T1000 (cell line): ENCODE measurements at places on chromosomes 3 and 15.

DNA sequence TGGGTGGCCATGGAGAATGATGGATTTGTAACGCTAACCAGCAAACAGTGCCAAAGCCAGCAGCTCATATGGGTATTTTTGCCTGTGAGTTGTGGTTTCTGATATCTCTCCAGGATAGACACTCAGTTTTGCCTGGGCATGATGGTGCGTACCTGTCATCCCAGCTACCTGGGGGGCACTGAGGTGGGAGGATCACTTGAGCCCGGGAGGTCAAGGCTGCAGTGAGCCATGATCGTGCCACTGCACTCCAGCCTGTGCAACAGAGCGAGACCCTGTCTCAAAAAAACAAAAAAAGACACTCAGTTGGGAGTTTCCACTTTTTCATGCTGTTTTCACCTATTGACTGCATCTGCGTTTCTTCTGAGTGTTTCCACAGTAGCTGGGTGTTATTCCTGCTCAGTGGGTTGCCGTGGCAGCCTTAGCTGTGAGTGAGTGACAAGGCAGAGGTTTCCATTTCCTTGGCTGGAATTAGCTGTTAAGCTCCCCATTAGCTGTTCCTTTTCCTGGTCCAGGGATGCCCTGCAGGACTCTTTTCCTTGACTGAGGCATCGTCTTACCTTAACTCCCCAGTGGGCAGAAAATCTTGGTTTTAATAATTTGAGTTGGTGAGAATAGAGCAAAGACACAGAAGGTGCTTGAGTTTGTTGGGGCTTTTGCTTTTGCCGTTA, 14.2 kb upstream of the RPP14 start:
- no peak for DNase-seq

DNA sequence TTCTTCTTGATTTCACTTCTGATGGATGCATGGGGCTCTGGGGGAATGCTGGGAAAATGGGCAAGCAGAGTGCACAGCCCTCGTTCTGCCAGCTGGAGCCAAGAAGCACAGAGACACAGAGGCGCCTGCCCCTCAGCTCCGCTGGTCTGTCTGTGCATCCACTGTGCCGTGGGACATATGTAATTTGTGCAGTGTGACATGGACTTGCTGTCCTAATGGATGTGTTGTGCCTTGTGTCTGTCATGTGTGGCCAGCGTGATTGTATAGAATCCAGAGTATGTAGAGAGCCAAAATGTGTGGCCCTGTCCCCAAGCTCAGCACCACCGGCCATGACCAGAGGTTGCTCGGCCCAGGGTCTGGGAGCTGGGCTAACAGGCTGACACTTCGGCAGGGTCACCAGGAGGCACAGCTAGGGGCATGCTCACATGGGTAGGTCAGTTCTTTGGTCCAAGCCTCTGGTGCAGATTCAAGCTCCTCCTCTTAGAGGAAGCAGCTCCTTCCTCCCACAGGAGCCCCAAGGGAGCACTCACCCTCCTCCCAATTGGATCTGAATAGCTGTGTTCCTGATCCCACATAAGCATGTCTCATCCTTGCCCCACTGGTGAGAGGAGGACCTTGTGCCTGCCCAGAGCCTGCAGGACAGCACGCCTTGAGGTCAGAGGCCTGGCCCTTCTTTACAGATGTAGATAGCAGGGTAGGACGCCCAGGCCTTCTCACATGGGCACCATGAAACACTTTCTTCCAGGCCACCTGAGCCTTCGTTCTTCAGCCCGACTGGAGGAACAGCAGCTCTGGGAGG, 100.8 kb upstream of the ABHD17C start:
- no peak for DNase-seq

DNA sequence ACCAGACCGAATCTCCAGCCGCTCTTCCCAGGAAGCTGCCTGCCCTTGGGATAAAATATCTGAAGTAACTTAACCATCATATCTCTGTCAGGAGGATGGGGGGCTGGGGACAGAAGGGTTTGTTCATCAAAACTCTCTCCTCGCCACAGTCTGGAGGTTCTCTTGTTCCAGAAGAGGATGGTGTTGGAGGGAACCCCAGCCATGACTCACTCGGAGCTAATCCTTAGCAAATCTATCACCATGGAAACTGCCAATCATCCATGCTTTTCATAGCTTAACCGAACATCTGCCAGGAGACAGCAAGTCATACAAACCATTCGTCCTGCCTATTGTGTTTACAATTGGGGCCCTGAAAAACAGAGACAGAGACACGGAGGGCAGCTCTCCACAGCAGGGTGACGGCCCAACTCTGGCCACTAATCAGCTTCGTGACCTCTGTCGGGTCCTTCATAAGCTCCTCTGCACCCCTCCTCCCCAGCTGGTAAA, 73.8 kb upstream of the HEG1 start:
- DNase-seq: peak; percentile 56

DNA sequence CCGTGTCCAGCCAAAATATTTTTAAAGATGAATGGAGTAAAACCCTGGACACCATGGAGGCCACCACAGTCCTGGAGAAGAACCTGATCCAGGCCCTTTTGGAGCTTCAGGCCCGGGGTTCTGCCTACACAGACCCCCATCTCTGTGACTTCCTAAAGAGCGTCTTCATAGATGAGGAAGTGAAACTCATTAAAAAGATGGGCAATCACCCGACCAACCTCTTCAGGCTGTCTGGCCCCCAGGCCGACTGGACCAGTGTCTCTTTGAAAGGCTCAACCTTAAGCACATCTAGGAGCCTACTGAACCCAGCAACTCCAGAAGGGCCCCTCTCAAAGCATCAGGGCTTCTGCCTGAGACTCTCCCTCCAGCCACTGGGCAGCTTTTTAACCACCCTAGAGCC, 107.9 kb upstream of the FAM174B start:
- DNase-seq: no peak

DNA sequence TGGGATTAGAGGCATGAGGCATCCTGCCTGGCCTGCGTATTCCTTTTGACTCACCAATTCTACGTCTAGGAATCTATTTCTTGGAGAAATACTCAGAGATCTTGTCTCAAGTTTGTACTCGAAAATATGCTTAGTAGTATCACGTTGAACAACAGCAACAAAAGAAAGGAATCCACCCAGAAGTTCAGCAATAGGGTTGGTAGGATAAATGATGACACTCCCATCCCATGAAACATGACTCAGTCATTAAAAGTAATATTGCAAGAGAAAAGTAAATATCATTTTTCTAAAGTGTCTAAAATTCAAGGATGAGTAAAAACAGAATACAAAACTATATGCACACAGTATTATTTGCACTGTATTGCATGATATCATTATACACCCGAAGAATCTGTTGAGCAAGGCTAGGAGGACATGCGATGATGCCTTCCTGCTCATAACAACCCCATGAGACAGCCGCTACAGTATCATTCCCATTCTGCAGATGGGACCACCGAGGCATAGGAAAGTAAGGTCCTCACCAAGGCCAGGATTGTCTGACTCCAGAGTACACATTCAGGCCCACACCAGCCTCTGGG, 61.5 kb downstream of the SLC6A1 start:
- no peak for DNase-seq

DNA sequence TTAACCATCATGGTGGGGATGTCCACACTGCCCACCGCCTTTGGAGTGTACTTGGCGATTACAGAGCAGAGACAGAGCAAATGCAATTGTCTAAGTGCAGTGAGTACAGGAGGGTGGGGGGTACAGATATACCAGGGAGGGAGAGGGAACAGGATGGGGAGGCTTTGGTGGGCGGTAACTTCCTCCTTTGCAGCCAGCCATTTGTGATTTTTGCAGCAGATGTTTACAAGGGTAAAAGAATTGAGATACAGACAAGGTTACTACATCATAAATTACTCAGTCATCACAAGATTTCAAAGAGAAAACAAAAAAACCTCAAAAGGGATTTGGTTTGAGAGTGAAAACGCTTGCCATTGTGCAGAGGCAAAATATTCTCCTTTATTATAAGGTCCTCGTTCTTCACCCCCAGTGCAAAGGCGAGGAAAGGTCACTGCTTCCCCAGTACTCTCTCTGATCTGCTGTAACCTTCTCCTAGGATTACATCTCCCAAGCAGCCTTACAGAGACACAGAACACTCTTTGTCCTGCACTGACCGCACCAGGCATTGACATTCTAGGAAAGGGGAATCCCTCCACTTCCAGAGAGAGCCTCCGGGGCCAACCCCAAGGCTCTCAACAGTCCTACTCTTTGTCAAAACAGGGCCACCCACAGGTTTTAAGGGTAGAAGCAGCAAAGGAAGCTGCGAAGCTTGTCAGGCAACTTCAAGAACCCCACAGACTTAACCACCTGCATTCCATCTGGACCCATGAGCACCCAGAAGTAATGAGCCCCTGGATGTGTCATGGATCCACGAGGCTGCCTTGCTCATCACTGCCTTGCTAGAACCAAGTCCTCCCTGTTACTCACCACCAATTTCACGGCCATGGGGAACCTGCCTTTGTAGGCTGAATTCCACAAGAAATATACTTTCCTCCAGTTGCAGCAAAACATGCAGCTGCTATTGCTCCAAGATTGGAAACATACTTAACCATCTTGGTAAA, 117.3 kb downstream of the ADAMTS17 start:
- DNase-seq: no peak
